ENCODE measurements at places on chromosomes 13 and 19.

DNA sequence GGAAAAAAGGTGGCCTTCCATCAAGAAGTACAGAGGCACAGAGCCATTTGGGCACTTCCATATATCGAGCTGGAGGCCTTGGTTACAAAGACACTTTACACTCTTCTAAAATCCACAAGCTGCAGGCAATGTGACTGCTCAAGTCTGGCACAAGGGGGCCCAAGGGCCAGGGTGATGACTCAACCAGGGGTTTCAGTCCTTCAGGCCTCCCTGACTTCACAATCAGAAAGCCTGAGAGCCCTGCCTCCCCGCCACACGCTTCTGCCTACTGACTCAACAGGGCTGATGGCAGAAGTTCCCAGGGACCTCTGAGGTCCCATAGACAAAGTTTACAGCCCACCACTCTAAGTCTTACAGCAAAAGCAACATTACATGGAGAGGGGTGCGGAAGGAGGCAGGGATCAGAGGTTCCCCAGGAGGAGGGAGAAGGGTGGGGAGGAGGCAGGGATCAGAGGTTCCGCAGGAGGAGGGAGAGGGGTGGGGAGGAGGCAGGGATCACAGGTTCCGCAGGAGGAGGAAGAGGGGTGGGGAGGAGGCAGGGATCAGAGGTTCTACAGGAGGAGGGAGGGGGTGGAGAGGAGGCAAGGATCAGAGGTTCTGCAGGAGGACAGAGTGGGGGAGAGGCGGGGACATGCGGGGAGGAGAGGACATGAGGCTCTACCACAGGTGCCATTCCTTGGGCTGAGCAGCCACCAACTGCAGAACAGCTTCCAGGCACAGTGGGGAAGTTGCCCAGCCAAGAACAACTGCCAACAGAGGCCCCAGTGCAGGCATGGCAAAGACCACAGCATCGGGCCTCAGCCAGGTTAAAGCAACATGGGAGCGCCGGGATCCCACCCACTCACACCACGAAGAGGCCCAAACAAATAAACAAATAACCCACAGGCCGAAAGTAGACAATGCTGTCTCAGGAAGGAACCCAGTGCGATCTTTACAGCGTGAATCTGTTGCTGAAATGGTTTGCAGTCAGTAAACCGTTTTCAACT lies 52.0 kb downstream of the SLC7A1 start:
- DNase-seq = peak; percentile 57

- DNase-seq = no peak
Observed at GRCh38 chr19:1630012-1630411, 22.4 kb downstream of the TCF3 start.

GRCh38 chr19:48248081-48248833 lies 7.5 kb downstream of the CARD8 start:
- DNase-seq = no peak

DNA sequence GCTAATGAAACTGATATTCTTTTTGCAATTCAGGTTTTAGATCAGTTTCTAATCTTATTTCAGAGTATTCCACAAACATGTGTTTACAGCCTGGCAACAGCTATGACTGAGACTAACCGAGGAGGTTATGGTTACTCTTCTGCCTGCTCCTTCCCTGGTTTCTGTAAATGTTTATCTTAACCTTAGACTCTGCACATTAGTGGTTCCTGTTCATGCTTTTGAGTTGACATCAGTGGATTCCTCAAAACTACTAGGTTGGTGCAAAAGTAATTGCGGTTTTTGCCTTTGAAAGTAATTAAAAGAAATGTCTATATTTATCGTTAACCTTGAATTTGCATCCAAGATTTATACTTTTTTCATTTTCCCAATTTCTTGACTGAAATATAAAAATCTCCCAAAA lies 237.0 kb upstream of the TSHZ3 start:
- DNase-seq = no peak

DNA sequence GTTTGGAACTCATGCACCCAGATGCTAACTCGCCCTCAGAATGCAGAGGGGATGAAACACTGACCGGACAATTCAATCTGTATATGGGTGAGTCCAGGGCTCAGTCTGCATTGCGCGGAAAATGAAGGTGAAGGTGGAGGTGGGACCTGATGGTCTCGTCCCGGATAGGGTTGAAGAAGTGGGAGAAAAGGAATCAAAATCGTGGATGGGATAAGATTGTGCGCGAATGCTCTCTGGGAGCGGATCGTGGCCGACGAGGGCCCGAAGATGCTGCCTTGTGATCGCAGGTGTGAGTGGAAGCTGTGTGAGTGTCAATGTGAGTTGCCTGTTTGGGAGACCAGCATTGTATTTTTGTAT lies 594 bp upstream of the ZNF850 start:
- peak; percentile 6 for DNase-seq

GRCh38 chr19:17863520-17864182 lies 3.9 kb downstream of the RPL18A start:
- DNase-seq = no peak

- no peak for DNase-seq
Observed at GRCh38 chr19:11971041-11971440, 6.2 kb downstream of the ZNF763 start.

DNA sequence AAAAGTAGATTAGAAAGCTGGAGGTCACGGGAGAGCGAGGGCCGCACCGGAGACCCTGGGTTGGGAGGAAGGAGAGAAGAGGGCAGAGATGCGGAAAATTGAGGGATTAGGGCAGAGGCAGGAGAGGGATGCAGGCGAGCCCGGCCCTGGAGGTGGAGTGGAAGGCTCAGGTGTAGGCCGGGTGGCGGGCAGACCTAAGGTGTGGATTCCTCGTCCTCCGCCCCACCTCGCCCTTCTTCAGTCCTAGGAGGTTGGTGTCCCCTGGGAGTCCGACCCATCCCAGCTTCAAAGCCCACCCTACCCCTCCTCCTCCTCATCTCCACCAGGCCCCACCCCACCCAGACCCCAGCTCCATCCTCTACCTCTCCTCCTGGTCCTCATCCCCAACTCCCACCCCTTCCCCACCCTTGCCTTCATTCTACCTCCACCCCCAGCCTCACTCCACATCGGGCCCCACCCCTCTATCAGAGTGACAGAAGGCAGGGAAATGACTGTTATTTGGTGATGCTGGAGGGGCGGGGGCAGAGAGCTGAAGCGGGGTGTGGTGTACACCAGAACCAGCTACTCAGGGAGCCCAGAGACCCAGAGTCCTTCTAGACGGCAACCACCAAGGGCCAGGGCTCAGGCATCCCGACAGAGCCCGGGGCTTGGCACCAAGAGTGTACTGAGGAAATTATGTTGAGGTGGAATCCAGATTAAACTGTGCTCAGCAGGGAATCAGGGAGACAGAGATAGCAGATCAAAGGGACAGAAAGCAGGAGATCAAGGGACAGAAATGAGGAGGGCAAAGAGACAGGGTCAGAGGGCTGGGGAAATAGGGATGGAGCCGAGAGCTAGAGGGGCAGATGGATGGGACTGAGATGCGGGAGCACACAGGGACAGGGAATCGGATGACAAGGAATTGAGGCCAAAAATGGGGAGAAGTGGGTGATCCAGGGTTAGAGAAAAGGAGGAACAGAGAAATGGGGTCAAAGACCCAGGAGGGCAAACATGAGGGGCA lies 6.4 kb downstream of the ERFL start:
- no peak for DNase-seq
